Keratinocyte (primary cell): ENCODE measurements at places on chromosomes 3 and 15.

GRCh38 chr3:112000966-112001365 is 2.2 kb downstream of the TAGLN3 start:
- no peaks in the 10 kb centered on the region for H3K27me3 ChIP-seq
- no peak overlapping the region for H3K4me3 ChIP-seq
- no peak for DNase-seq
- H3K36me3 ChIP-seq, result no peaks in the 10 kb centered on the region

- H3K4me3 ChIP-seq, result no peak overlapping the region
- H3K4me1 ChIP-seq, result no peaks in the 10 kb centered on the region
- H3K27ac ChIP-seq, result no peak overlapping the region
- H3K36me3 ChIP-seq, result no peaks in the 10 kb centered on the region
- H3K27me3 ChIP-seq, result no peaks in the 10 kb centered on the region
Measured at GRCh38 chr3:104977719-104978118, 389.0 kb upstream of the ALCAM start.

GRCh38 chr3:123352134-123352554 is 96.7 kb downstream of the ADCY5 start:
- no peaks in the 10 kb centered on the region for H3K36me3 ChIP-seq
- H3K4me1 ChIP-seq, result no peaks in the 10 kb centered on the region
- H3K27ac ChIP-seq, result no peak overlapping the region
- peaks cover 51% of the 10 kb centered on the region for H3K27me3 ChIP-seq
- H3K4me3 ChIP-seq, result no peak overlapping the region

- no peaks in the 10 kb centered on the region for H3K36me3 ChIP-seq
- no peak overlapping the region for H3K27ac ChIP-seq
- H3K4me1 ChIP-seq, result no peaks in the 10 kb centered on the region
- no peak for DNase-seq
Measured at GRCh38 chr3:74613060-74613459, 1.4 kb downstream of the CNTN3 start.

GRCh38 chr3:50168791-50169190 is 13.7 kb downstream of the SEMA3F start:
- H3K27me3 ChIP-seq, result no peaks in the 10 kb centered on the region
- no peak overlapping the region for H3K4me3 ChIP-seq
- DNase-seq, result no peak
- H3K27ac ChIP-seq, result no peak overlapping the region
- H3K36me3 ChIP-seq, result peaks cover 40% of the 10 kb centered on the region
- H3K4me1 ChIP-seq, result peaks cover 65% of the 10 kb centered on the region

DNA sequence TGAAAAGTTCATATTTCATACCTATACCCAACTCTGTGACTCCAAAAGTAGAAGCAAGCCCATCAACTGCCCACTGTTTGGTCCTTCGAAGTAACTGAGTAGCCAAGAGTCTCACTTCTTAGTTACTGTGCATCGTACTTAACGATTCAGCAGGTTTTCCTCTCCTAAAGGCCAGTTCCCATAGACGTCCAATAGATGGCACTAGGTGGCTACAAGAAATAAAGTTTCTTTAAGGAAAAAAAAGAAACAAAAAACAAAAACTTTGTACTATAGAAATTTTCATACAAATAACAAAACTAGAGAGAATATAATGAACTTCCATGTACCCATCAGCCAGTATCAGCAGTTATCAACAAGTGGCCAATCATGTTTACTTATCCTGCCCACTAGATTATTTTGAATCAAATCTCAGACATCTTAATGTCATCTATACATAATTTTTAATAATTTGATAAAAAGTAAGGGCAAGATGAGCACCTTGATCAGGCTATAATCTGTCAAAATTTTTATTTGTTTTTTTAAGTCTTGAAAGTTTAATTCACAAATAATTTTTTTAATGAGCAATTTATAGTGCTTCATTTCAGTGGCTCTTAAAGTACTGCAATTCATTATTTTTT is 63.8 kb upstream of the ACP3 start:
- no peaks in the 10 kb centered on the region for H3K27me3 ChIP-seq
- no peak overlapping the region for H3K27ac ChIP-seq
- DNase-seq, result no peak
- no peak overlapping the region for H3K4me3 ChIP-seq
- peaks cover 3% of the 10 kb centered on the region for H3K4me1 ChIP-seq
- H3K36me3 ChIP-seq, result no peaks in the 10 kb centered on the region

DNA sequence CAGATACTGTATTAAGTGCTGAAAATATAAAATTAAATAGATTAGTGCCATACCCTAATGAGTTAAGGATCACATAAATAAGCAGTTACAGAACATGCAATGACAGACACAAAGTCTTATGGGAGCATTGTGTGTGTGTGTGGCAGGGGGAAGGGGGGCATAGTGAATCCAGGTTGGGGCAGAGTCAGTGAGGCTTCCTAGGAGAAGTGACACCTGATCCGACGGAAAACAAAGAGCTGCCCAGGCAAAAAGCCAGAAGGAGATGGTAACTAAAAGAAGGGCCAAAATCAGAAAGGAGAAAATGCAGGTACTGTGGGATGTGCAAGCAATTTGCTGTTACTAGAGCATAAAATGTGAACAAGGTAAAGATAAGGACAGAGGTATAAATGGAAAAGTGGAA is 80.1 kb upstream of the CHRM5 start:
- no peak for DNase-seq
- H3K27ac ChIP-seq, result no peak overlapping the region
- H3K4me1 ChIP-seq, result no peaks in the 10 kb centered on the region

- H3K36me3 ChIP-seq, result no peaks in the 10 kb centered on the region
- H3K4me1 ChIP-seq, result no peaks in the 10 kb centered on the region
- no peak overlapping the region for H3K4me3 ChIP-seq
- DNase-seq, result no peak
- no peak overlapping the region for H3K27ac ChIP-seq
- H3K27me3 ChIP-seq, result no peaks in the 10 kb centered on the region
Measured at GRCh38 chr3:41350441-41350840, 151.1 kb downstream of the CTNNB1 start.

- no peaks in the 10 kb centered on the region for H3K36me3 ChIP-seq
- H3K4me3 ChIP-seq, result no peak overlapping the region
- H3K4me1 ChIP-seq, result no peaks in the 10 kb centered on the region
- no peak overlapping the region for H3K27ac ChIP-seq
Measured at GRCh38 chr15:45529613-45530012, 7.1 kb upstream of the SLC30A4 start.

DNA sequence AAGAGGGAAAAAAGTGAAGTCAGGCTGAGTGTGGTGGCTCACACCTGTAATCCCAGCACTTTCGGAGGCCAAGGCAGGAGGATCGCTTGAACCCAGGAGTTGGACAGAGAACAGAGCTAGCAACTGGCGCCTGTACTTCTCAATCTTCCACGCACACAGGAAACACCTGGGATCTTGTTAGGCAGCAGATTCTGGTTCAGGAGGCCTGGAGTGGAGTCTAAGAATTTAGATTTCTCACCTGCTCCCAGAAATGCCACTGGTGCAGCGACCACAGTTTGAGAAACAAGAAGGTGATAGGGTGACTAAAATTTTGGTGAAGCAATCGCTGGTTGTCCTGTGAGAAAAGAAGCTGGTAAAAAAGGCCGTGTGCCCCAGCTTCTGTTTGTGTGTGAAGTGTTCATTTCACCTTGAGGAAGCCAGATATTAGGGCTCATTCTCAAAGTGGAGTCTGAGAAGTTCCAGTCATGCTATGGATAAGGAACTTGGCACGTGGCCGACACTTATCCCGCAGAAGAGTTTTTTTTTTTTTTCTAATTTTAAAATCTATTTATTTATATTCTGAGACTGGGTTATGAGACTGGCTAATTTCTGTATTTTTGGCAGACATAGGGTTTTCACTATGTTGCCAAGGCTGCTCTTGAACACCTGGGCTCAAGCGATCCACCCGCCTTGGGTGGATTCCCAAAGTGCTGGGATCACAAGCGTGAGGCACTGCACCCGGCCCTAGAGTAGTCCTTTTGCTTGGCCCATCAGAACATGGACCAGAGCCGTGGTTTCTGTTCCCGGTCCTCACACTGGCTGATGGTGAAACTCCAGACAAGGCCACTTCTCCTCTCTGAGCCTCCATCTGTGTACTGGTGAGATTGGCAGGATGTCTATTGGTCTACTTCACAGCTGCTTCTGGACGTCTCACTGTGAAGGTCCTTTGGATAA is 324.6 kb upstream of the PROK2 start:
- DNase-seq, result no peak
- peaks cover 25% of the 10 kb centered on the region for H3K27me3 ChIP-seq
- no peak overlapping the region for H3K4me3 ChIP-seq
- no peaks in the 10 kb centered on the region for H3K4me1 ChIP-seq

DNA sequence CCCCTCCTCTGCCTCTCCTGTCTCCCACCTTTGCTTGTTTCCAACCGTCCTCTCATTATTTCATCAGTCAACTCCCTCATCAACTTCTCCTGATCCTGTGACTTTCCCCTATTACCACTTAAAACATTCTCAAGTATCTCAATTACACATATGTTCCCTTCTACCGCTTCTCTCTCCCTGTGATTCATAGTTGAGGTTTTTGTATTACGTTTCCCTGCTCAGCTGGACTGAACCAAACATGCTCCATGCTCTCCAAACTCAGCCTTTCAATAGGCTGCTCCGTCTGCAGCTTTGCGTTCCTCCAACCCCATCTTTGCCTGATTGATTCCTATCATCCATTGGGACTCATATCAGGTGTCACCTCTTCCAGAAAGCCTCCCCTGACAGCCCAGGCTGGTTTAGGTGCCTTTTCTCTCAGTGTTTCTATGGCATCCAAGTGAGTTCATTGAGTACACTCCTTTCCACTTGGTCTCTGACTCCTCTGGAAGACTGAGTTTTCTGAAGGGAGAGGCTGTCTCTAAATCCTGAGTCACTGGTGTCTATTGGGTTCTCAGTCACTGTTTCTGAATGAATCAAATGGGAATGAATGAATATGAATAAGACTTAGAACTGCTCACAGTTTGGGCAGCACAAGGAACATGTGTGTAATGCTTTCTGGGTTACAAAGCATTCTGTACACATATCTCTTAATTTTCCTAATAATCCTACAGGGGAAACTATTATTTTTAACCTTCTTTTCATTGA is 56.4 kb downstream of the PLD1 start:
- H3K36me3 ChIP-seq, result no peaks in the 10 kb centered on the region
- no peaks in the 10 kb centered on the region for H3K27me3 ChIP-seq
- peak; percentile 38 for DNase-seq
- H3K4me3 ChIP-seq, result peak overlapping the region; percentile 37
